ENCODE measurements at places on chromosomes 1 and 21. TPM values are rescaled to one million over a fixed set of nuclear protein-coding genes. Genes with fewer than 3 reads are reported as not detected.

SELENBP1 gene
- polyA plus RNA-seq: 48.3 TPM

C1orf210 gene
- polyA plus RNA-seq: 20.0 TPM

HSPA13 gene
- polyA plus RNA-seq: 72.2 TPM

MEX3A gene
- 46.9 TPM for polyA plus RNA-seq
